C1 segment of cervical spinal cord (tissue), 14 donors: ENCODE measurements at places on chromosomes 2 and 18.

DNA sequence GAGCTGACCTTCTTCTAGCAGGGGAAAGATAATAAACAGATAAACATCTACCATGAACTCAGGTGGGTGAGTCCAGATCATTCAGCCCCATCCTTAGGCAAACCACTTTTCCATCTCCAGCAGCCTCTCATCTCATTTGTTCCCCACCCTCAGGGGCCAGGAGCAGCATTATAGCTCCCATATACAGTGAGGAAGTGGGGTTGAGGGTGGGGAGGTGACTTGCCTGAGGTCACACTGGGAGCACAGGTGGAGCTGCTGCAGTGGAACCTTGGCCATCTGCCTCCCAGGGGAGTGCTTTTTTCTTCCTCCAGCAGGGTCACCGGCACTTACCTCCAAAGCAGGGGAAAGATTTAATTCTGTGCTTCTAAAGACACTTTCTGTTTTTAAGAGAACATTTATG is 212.5 kb upstream of the SMAD2 start:
- no peak for DNase-seq

- DNase-seq, result no peak
Measured at GRCh38 chr2:54539683-54540082, 83.6 kb downstream of the SPTBN1 start.

DNA sequence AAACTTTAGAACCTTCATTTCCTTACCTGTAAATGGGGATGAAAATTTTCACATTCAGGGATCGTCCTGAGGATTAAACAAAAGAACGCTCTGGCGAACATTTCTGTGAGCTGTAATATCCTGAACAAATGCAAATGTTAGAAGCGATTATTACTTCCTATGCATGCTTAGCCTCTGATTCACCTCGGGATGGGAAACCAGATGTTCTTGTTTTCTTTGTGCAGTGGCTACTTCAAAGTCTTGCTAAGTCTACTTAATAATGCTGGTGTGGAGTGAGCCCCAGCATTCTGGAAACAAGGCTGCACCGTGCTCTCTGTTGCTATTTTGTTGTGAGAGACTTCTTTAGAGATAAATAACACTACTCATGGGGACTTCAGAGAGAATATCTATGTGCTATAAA is 119.1 kb upstream of the PELI1 start:
- DNase-seq, result no peak

- DNase-seq, result no peak
Measured at GRCh38 chr18:7696780-7697179, 129.7 kb downstream of the PTPRM start.

DNA sequence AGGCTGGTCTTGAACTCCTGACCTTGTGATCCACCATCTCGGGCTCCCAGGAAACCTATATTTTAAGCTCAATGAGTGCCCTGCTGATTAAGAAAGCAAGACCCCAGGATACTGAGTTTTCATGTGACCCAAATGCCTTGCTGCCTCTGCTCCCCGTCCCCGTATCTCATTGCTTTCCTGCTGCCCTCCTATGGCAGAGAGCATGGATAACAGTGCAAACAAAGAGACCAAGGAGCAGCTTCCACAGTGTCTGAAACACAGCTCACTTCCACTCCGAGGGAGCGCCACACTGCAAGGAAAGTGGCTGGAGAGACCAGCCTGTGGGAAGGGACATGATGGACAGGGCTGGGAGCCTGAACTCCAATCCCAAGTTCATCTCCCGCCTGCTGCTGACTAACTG is 246.8 kb downstream of the TMEM182 start:
- no peak for DNase-seq

DNA sequence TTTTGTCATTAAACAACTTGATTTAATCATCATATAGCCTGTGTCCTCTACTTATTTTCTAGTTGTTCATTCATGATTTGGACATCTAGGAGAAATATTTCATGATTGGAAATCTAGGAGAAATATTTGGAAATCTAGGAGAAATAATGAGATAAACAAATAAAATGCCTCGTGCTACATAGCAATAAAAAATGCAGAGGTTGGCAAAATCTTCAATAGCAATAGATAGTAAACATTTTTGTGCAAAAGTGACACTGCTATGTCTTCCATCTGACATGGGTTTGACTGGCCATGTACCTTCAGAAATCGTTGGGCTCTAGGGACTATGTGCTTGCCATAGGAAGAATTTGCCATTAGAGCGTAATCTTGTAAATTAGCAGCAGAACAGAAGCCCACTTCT is 1304.5 kb upstream of the ZEB2 start:
- no peak for DNase-seq

DNA sequence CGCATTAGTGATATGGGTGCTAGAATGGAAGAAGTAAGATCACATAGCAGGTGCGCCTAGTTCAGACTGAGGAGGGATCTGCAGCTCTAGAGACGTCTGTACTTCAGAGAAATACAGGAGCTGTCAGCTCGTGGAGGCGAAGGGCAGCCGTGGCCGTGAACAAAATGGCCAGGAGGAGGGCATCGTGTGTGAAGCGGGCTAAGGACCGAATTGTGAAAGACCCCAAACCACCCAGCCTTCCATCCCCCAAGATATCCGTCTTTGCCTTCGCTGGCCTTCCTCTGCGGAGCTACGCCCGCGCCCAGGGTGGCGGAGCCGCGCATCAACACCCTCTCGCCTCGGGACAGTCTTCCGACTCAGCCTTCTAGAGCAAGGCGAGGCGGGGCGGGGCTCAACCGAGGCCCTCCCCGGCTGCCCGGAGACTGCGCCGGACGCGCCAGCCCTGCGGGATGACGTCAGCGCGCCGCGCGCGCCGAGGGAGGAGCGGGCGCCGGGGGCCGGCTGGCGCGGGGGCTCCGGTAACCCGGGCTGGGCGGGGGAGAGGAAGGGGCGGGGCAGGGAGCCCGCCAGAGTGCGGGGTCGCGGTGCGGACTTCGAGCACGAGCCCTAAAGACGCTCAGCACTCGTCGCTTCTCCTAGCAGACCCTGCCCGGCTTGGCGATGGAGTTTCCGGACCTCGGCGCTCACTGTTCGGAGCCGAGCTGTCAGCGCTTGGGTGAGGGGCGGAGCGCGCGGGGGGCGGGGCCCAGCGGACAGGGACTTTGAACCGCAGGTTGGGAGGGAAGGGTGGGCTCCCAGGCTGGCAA is at the start of gene ZFAND2B:
Gene ZFAND2B (plus strand): TSS at position 455 of the 806 bp plus-strand sequence. CDS start 206 bp downstream, at position 661.
- peak; percentile 88 for DNase-seq

GRCh38 chr2:17156086-17156485 is 362.2 kb downstream of the RAD51AP2 start:
- no peak for DNase-seq
